ENCODE measurements at places on chromosomes 12 and 14. TPM values are rescaled to one million over a fixed set of nuclear protein-coding genes. Genes with fewer than 3 reads are reported as not detected.

GRCh38 chr12:67646775-67647174 lies 1.8 kb upstream of the DYRK2 start:
- no peak for DNase-seq

DNA sequence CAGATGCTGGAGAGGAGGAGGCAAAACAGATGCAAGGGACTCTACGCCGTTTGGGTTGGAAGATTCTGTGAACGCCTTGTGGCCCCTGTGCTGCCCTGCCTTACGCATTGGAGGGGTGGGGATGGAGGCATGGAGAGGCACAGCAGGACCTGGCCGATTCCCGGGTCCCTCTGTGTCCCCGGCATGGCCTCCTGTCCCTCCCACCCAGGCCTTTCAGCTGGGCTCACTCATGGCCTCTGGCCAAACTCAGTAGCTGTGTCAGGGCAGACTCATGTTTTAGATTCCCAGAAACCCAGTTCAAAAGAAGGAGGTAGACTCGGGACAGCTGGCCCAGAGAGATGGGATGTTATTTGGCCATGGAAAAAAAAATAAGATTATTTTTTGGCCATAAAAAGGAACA lies 40.1 kb downstream of the TESC start:
- DNase-seq, result no peak

PPM1H gene
- polyA plus RNA-seq, result 1.7 TPM

GRCh38 chr12:107844312-107844921 lies 69.9 kb downstream of the ASCL4 start:
- peak; percentile 66 for DNase-seq

DNA sequence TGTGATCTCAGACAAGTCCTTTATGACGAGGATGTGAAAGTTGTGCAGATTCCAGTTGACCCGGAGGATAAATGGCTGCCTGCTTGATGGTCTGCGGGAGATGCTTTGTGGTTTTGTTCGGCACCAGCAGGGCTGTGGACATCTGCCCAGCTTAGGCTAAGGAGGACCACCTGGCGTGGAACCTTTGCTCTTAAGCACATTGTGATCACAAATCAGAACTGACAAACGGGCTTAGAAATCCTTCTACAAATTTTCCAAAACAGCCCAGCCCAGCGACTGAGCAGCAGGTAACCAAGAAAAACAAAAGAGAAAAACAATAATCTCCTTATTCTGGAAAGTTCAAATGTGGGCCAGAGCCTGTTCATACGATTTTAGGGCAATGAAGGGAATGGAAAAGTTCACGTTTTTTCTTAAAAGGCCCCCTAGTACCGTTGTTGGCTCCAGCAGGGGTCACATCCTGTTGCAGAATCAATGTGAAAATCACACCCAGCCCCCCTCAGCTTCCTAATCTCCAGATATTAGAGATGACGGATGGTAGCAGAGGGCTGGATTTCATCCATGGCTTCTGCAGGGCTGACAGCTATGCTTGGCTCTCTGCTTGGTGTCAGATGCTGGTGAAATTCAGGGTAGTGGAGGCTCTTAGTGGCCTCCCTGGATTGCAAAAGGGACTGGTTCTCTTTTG lies 81.1 kb upstream of the RFLNA start:
- DNase-seq, result no peak

- no peak for DNase-seq
These were observed 48.9 kb upstream of the RIN3 start for GRCh38 chr14:92464716-92465115.

- no peak for DNase-seq
These were observed 117.2 kb downstream of the RGS6 start for GRCh38 chr14:72049462-72049861.
